ENCODE measurements at places on chromosomes 2 and 18.

DNA sequence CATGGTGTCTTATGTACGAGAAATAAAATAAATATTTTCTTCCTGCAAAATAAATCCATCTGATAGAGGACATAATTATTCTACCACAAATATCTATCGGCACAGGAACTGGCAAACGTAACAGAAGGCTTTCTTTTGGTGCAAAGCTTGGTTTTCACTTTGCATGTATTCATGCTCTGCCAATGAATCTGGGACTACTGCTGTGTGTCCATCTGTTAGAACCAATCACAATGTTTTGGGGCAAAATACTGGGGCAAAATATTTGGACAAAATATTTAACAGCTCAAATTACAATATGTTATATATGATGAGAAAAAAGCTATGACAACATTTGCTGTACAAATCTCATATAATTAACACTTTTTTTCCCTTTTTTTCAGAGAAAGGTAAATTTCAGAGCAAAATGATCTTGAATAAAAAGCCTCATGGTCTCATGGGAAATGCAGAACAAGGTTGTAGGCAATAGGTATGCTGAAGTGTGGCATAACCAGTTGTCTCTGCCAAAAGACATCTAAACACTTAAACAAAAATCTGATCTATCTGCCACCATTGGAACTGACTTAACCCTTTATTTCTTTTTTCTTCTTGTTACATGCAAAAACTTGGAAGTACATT is 923.2 kb downstream of the CPS1 start:
- H3K27ac ChIP-seq, result no peak overlapping the region
- H3K4me1 ChIP-seq, result no peaks in the 10 kb centered on the region
- no peaks in the 10 kb centered on the region for H3K36me3 ChIP-seq
- no peak for DNase-seq

- no peak for DNase-seq
- H3K36me3 ChIP-seq, result peaks cover 4% of the 10 kb centered on the region
- no peak overlapping the region for H3K4me3 ChIP-seq
- peaks cover 33% of the 10 kb centered on the region for H3K4me1 ChIP-seq
- H3K27ac ChIP-seq, result no peak overlapping the region
- no peaks in the 10 kb centered on the region for H3K27me3 ChIP-seq
Measured at GRCh38 chr2:98775146-98775986, 44.4 kb upstream of the MGAT4A start.

DNA sequence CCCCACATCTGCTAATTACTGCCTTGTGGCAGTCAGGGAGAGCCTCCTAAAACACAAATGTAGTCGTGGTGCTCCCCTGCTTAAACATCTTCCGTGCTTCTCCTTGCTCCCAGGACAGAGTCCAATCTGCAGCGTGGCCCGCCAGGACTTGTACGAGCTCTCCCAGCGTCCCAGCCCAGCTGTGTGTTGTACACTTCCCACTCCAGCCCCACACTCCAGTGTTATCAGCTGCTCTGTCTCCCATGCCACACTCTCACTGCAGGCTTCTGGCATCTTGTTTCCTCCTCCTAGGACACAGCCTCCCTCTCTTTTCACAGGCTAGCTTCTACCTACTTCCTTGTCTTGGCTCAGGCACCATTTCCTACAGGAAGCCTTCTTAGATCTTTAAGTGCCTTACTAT is 199.4 kb downstream of the ALPK2 start:
- H3K4me1 ChIP-seq, result peaks cover 5% of the 10 kb centered on the region
- H3K4me3 ChIP-seq, result no peak overlapping the region
- H3K36me3 ChIP-seq, result no peaks in the 10 kb centered on the region
- H3K27ac ChIP-seq, result no peak overlapping the region
- DNase-seq, result no peak

DNA sequence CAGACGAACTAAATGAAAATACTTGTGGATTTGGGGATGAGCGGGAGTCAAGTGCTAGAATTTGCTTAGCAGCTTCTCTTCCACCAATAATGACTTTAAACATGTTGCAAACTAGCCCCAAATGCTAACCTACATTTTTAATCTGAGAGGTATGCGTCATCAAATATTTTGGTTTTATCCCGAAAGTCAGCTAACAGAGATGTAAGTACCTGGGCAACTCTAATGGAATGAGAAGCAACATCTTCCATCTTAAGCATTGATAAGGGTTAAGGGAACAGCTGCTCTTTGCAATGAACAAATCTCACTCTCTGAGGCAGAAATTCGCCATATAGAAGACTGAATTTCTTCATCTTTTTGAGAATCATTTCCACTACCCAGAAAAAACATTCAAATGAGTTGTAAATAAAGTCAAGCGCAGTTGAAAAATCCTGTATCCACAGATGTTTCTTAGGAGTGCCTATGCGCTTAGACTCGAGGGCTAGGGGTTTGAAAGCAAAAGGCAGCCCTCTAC is 926 bp upstream of the YPEL5 start:
- H3K4me1 ChIP-seq, result peaks cover 44% of the 10 kb centered on the region
- H3K36me3 ChIP-seq, result peaks cover 12% of the 10 kb centered on the region
- H3K4me3 ChIP-seq, result peak overlapping the region; percentile 83
- H3K27ac ChIP-seq, result peak overlapping the region; percentile 95
- DNase-seq, result no peak
- no peaks in the 10 kb centered on the region for H3K27me3 ChIP-seq

- no peak overlapping the region for H3K27ac ChIP-seq
- H3K36me3 ChIP-seq, result peaks cover 2% of the 10 kb centered on the region
- no peak for DNase-seq
Measured at GRCh38 chr2:68997401-68997800, 15.6 kb upstream of the ANTXR1 start.

DNA sequence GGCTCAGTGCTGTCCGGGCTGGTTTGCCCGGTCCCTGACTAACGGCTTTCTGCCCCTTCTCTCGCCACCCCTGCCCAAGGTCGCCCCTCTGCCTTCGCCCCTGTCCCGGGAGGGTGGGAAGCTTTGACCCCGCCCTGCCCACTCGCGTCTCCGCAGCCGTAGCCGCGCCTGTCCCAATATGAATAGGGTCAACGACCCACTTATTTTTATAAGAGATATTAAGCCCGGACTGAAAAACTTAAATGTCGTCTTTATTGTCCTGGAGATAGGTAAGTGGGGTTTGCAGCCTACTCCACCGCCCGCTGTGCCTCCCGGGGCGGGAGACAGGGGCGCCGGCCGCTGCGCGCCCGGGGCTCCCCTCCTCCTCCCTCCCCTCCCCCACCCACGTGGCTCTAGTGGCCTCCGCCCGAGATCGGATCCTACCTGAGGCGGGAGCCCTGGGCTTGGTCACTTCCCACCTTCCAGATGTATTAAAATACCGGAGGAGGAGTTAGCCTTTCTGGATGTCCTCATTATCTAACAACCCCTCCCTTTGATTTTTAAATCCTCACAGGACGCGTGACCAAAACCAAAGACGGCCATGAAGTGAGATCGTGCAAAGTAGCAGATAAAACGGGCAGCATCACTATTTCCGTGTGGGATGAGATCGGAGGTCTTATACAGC is 633 bp downstream of the NABP1 start:
- peak overlapping the region; percentile 99 for H3K27ac ChIP-seq
- peaks cover 38% of the 10 kb centered on the region for H3K36me3 ChIP-seq

DNA sequence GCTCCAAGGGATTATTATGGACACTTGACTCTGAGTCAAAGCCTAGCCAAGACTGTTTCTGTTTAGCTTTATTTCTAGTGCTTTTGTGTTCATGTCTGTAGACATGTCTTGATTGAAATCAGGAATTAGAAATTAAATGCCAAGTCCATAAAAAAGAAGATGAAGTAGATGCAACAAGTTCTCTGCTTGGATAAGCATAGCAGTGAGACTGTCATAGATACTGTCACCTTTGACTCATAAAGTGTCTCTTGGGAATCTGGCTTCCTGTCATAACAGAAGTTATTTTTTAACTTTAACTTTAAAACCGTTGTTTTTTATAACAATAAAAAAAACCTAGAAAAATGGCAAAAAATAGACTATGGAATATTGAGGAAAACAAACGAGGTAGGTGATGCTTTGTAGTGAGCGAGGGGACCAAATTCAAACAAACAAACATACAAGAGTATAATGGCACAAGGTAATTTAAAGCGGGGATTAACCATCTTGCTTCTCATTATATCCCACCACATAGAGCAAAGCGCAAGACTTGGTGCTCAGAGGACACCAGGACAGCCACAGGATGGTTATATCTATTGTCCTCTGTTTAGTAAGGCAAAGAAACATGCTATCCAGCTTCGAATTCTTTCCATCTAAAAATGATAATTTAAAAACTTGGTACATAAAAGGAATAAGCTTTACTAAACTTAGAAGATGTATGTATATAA is 64.6 kb downstream of the CD226 start:
- H3K27ac ChIP-seq, result no peak overlapping the region
- H3K4me3 ChIP-seq, result no peak overlapping the region
- peaks cover 47% of the 10 kb centered on the region for H3K4me1 ChIP-seq
- H3K27me3 ChIP-seq, result no peaks in the 10 kb centered on the region

- peaks cover 3% of the 10 kb centered on the region for H3K36me3 ChIP-seq
- no peak overlapping the region for H3K4me3 ChIP-seq
- peaks cover 36% of the 10 kb centered on the region for H3K4me1 ChIP-seq
- H3K27me3 ChIP-seq, result no peaks in the 10 kb centered on the region
Measured at GRCh38 chr2:64062840-64063239, 43.6 kb upstream of the VPS54 start.

GRCh38 chr2:176106581-176107539 is at the start of gene HOXD11:
Gene HOXD11, plus strand, starts transcription at chr2:176107280. Its CDS starts 76 bp downstream, at chr2:176107356.
- peaks cover 33% of the 10 kb centered on the region for H3K4me1 ChIP-seq
- peak within 1 kb of the TSS; percentile 47 for H3K4me3 ChIP-seq
- H3K27me3 ChIP-seq, result peaks cover 90% of the 10 kb centered on the region
- DNase-seq, result no peak
- H3K27ac ChIP-seq, result peak within 1 kb of the TSS; percentile 61
- H3K36me3 ChIP-seq, result peaks cover 4% of the 10 kb centered on the region

DNA sequence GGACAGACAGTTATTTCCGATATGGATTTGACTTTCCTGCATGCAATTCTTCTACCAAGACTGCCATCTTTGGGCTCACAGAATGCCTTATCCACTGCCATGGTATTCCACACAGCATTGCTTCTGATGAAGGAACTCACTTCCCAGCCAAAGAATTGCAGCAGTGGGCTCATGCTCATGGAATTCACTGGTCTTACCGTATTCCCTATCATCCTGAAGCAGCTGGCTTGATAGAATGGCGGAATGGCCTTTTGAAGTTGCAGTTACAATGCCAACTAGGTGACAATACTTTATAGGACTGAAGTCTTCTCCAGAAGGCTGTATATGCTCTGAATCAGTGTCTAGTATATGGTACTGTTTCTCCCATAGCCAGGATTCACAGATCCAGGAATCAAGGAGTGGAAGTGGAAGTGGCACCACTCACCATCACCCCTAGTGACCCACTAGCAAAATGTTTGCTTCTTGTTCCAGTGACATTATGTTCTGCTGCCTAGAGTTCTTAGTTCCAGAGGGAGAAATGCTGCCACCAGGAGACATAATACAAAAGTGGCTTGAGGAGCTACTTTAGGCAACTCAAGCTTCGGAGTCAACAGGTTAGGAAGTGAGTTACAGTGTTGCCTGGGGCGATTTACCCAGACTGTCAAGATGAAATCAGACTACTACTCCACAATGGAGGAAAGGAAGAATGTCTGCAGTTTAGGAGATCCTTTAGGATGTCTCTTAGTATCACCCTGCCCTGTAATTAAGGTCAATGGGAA is 23.8 kb upstream of the SMAD4 start:
- no peak overlapping the region for H3K4me3 ChIP-seq
- H3K27me3 ChIP-seq, result no peaks in the 10 kb centered on the region
- peaks cover 10% of the 10 kb centered on the region for H3K36me3 ChIP-seq
- no peaks in the 10 kb centered on the region for H3K4me1 ChIP-seq
- DNase-seq, result no peak

Measured in activated naive CD8-positive, alpha-beta T cell treated with anti-CD3 and anti-CD28 coated beads for 36 hours (primary cell).